T-helper 2 cell (primary cell): ENCODE measurements at places on chromosomes 6 and 20.

GRCh38 chr6:167347226-167347625 is 22.3 kb downstream of the TTLL2 start:
- no peak for DNase-seq

GRCh38 chr6:88952065-88952704 is 11.2 kb downstream of the RNGTT start:
- no peak for DNase-seq

DNA sequence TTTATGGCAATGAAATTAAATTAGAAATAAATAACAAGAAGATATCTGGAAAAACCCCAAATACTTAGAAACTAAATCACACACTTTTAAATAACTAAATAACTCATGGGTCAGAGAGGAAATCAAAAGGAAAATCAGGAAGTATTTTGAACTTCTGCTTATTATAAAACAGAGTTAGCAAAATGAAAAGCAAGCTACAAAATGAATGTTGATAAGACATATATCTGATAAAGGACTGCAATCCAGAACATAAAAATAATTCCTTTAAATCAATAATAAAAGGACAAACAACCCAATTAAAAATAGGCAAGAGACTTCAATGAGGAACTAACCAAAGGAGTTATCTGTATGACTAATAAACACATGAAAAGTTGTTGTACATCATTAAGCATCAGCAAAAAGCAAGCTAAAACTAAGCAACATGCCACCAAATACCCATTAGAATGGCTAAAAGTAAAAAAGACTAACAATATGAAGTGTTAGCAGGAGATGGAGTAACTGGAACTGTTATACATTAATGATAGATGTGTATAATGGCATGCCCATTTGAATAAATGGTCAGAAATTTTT is 38.9 kb upstream of the STMND1 start:
- no peak for DNase-seq

GRCh38 chr6:134015719-134016557 is 36.5 kb downstream of the SLC2A12 start:
- DNase-seq, result no peak

GRCh38 chr20:23509247-23509913 is 18.5 kb downstream of the CST8 start:
- no peak for DNase-seq

DNA sequence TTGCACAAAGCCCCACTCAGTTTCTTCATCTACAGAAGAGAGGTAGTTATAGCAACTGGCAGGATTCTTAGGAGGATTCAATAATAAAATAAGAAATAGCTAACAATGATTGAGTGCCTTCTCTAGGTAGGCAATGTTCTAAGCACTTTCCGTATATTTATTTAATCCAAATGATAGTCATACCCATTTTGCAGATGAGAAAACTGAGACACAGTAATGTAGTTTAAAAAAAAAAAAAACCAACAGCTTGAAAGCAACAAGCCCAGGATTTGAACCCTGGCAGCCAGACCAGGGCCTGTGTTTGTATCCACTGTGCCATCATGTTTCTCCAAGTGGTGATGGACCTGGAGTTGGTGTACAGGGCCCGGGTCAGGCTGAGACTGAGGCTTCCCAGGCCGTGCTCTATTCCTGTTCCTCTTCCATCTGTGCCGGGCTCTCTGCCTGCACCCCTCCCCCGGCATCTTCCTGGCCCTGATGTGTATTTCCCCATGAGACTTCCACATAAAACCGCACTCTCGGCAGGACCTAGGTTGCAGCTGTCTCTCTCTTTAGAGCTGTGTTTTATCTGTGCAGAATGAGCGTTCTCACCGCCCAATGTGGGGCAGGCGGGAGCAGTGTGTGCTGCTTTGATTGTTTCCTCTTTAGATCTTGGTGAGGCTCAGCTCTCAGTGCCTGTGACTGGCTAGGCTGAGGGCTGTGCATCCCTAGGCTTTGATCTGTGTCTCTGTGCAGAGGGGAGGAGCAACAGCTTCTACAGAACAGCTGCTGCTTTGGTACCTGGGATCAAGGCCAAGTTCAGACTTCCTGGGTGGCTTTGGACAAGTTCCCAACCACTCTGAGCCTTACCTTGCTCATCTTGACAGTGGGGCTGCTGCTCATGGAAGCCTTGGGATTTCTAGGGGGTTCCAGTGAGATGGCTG is 49.5 kb downstream of the TOX2 start:
- DNase-seq, result no peak

GRCh38 chr20:19026121-19026878 is 186.1 kb upstream of the SLC24A3 start:
- DNase-seq, result no peak
